ENCODE measurements at places on chromosomes 4 and X. TPM values are rescaled to one million over a fixed set of nuclear protein-coding genes. Genes with fewer than 3 reads are reported as not detected.

Gene GUF1
- total RNA-seq, result 21.7 TPM

Gene CCKAR
- total RNA-seq, result not detected

Gene NDP
- 0.28 TPM for total RNA-seq

Gene RHOH
- not detected for total RNA-seq

Gene DRP2
- 6.9 TPM for total RNA-seq

Gene COL25A1
- total RNA-seq, result under 0.01 TPM

Gene SPCS3
- 131 TPM for total RNA-seq

Data from IMR-90 (cell line).